ENCODE measurements at places on chromosomes 11 and 22.
A peak's percentile ranks its signal among the peaks of the same experiment; 100 is the strongest.

DNA sequence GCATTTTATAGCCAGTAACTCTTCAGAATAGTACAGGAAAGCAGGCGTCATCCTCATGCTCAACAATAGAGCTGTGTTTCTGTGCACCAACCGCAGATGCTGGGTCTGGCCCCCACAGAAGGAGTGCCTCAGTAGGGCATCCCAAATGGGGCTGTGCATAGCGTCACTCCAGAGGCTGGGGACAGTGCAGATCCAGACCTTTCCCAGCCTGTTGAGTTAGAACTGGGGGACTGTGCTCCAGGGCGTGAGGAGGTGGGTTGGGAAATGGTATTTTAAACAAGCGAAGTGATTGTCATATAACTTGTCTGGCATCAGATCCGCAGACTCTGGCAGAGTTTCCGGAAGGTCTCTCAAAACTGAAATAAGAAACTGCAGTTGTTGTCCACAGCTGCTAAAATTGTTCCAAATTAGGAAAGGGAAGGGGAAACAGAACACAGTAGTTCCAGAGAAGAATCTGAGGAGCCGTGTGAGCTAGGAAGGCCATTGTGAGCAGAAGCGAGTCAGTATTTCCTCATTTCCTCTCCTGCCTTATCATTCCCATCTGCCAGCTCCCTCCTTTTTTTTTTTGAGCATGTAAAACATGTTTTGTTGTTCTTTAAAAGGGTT is 52.2 kb downstream of the JAM3 start:
- no peak for DNase-seq

DNA sequence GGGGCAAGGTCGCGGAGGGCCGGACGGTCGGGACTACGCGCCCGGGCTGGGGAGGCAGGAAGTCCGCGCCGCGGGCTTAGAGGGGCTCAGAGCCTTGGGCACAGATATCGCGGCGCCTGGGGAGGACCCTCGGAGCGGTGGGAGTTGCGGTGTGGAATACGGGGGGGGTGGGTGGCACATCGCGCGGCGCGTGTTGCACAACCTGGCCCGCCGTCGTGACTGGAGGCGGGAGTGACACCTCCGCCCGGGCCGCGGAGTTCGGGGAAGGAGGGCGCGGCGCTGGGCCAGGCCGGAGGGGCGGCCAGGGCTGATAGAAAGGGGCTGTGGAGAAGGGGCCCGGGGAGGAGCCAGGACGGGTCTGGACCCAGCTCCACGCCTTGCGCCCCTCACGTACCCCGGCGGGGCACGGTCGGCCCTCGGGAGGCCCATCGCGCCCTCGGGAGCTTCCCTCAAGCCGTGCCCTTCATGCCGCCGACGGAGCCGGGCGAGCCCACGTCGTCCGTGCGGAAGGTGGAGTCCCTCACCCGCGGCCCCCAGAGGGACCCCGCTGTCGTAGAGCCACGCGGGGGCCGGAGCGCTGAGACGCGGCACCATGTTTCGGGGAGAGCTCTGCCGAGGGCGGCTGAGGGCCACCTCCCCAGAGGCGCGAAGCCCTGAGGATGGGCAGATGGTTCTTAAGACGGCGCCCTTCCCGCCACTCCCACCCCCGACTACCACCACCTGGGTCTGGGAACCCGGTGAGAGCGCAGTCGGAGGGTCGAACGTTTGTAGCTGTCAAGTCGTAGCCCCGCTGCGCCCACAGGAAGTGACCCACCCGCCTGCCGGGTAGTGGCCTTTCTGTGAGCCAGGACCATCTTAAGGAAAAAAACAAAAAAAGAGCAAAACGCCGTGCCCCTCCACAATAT is 729 bp downstream of the IL17RA start:
- peak; percentile 52 for DNase-seq

DNA sequence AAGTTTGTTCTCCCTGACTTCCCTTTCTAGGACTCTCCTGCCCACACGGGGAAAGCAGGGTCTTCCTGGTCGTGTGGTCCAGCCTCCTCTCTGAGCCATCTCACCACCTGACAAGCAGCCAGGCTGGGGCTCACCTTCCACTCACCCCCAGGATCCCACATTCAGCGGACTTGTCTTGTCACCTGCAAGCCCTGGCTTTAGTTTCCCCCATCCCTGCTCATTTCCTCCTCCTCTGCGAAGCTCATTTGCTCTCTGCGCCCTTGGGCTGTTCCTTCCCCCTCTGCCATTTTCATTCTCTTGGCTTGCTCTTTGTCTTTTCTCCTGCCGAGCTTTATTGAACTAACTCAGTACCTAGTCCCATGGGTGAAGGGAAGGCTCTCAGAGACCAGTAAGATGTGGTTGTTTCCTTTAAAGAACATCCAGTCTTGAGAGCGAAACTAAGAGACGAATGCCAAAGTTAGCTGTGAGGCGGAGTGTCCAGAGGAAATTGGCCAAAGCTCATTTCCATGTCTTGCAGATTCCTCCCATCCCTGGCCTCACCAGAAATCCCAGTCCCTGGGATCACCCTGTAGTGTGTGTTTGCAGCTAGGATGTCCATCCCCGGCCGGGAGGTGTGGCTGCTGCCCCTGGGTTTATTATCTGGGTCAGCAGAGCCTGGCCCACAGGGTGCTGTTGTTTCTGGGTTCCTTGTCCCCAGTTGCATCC is 2.0 kb downstream of the ST14 start:
- DNase-seq: no peak

- DNase-seq: no peak
These were observed 37.1 kb downstream of the BCR start for GRCh38 chr22:23217171-23218052.

DNA sequence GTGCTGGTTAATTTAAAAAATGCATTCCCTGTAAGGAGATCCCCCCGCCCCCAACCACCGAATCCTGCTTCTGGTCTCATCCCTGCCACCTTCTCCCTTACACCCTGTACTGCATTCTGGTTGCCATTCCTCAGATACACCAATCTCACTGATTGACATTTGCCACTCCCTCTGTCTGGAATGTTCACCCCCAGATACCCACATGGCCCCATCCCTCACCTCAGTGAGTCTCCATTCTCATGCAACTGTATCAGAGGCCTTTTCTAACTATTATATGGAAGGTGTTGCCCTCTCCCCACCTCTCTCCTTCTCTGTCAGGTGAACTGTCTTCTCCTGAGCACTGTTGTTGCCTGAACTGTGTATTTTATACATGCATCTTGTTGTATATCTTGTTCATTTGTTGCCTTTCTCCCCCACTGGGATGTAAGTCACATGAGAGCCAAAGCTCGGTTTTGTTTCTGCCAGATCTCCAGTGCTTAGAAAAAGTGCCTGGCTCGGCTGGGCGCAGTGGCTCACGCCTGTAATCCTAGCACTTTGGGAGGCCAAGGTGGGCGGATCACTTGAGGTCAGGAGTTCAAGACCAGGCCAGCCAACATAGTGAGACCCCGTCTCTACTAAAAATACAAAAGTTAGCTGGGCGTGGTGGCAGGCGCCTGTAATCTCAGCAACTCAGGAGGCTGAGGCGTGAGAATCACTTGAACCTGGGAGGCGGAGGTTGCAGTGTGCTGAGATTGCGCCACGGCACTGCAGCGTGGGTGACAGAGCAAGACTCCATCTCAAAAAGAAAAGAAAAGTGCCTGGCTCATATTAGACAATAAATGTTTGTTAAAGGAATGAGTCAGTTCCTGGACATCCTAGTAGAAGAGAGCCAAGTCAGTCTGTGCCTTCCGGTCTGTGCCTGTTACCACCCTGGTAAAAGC is 61.0 kb downstream of the TNRC6B start:
- DNase-seq: peak; percentile 34

GRCh38 chr11:62000539-62001446 is 33.4 kb upstream of the FTH1 start:
- DNase-seq: no peak

GRCh38 chr11:20388096-20389055 is 860 bp downstream of the PRMT3 start:
- no peak for DNase-seq

- DNase-seq: no peak
These were observed 4.4 kb downstream of the IFT27 start for GRCh38 chr22:36771356-36772063.

DNA sequence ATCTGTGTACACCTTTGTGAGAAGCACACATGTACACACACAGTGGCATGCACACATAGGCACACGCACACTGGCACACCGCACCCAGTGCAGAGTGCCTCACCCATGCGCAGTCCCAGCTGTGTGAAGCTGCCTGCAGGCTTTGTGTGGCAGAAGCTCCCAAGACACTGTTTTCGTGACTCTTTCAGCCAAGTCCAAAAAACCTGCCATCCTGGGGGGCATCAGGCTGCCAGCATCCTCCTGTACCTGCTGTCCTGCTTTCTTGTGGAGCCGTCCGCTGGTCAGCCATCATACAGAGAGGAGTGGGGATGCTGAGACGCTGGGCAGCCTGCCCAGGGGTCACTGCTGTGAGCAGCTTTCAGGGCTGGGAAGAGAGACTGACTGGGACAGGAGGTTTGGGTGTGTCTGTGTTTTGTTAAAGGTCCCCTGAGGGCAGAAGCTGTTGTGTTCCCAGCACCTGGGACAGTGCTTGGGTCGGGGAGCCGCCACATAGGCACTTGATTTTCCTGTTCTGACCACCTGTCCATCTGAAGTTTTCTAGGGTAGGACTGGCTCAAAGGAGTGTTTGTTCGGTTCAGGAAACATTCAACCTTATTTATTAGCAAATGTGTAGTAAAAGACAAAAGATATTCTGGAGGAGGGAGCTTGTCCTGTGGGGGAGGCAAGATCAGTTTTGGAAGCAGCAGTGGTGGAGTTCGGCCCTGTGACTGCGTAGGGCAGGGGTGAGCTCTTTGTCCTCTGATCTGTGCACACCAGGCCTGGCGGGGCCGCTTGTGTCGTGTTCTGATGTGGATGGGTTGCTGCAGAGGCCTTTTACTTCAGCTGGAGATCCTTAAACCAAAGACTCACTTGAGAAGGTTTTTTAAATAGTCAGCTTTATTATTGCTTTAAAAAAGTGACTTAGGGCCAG is 29.7 kb downstream of the AP2A2 start:
- no peak for DNase-seq

DNA sequence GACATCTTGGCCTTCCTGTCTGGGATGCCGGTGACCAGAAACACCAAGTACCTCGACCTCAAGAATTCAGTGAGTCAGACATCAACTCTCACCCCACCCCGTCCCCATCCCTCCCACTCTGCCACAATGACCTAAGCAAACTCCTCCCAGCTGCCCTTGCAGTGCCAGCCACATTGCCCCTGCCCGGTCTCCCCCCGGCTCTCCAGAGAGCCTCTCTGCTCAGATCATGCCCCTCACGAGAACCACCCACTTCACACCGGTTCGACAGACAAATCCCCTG is 23.6 kb upstream of the MYRF start:
- DNase-seq: no peak

- DNase-seq: no peak
These were observed 169.9 kb downstream of the CTTN start for GRCh38 chr11:70568035-70568813.

DNA sequence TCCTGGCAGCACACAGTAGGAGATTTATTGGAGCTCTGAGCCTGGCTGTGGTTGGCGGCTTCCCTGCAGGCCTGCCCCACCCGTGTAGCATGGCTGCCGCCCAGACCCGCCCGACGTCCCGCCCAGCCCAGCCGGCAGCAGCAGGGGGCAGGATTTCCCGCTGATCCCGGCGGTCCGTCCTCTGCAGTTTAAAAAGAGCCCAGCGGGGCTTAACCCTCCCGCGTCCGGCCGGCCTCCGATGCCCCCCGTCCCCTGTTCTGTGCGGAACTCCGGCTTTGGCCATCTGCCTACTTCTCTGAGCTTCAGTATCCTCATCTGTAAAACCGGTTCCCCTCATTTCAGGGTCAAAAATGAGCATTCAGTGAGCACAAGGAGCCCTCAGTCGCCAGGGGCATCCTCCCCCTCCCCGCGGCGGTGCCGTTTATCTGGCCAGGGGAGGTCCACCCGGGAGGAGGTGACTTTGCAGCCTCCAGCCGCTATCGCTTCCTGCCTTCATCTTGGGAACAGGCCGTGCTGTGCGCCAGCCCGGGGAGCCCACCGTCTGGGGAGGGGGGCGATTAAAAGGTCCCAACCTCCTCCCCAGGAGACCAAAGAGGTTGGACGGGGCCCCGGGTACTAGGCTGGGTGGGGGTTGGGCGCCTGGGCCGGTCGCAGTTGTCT is at the start of gene GAS2L1:
TSS of gene GAS2L1 (plus strand) at position 476 of the 660 bp plus-strand sequence. CDS start 1,456 bp downstream, outside the sequence.
- DNase-seq: peak; percentile 47

- DNase-seq: no peak
These were observed 510.2 kb downstream of the METTL15 start for GRCh38 chr11:28618416-28618815.

GRCh38 chr22:26792522-26792921 is 135.1 kb downstream of the MIAT start:
- DNase-seq: no peak

- no peak for DNase-seq
These were observed 20.4 kb downstream of the ALKBH8 start for GRCh38 chr11:107545101-107545514.

- no peak for DNase-seq
These were observed 28.6 kb downstream of the FAM83F start for GRCh38 chr22:40023341-40023841.

DNA sequence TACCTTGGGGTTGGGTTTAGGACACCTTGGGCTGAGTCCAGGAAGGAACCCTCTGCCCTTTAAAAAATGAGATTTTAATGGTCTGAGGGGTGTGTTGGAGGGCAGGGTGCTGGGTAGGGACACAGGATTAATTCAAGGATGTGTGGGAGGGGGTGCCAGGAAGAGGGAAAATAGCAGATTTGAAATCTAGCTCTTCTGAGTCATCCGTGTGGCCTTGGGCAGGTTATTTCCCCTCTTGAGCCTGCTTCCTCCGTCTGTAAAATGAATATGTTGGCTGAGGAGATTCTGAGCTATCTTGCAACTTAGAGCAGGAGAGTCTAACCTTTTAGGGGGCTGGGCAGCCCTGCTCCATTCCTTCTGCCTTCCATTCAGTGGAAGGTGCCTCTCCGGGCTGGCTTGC is 3.0 kb downstream of the TSPAN18 start:
- DNase-seq: no peak

- peak; percentile 47 for DNase-seq
These were observed 921 bp downstream of the C1QTNF5 start for GRCh38 chr11:119339589-119340334.

DNA sequence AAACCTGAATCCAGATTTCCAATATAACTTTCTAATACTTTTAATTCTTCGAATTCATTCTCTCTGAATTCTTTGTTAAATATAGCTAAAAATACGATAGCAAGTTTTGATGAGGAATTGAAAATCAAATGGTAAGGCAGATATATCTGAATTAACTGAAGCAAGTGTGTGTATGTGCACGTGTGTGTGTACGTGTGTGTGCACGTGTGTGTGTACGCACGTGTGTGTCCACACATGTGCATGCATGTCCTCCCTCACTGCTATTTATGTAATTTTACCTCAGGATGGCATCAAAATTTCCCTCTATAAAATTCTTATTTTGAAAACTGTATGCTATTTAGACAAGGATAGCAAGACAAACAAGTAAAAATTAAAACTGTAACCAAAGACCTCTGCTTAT is 961.3 kb upstream of the CNTN5 start:
- no peak for DNase-seq
